ENCODE measurements at places on chromosomes 6 and 20.
A peak's percentile ranks its signal among the peaks of the same experiment; 100 is the strongest.

DNA sequence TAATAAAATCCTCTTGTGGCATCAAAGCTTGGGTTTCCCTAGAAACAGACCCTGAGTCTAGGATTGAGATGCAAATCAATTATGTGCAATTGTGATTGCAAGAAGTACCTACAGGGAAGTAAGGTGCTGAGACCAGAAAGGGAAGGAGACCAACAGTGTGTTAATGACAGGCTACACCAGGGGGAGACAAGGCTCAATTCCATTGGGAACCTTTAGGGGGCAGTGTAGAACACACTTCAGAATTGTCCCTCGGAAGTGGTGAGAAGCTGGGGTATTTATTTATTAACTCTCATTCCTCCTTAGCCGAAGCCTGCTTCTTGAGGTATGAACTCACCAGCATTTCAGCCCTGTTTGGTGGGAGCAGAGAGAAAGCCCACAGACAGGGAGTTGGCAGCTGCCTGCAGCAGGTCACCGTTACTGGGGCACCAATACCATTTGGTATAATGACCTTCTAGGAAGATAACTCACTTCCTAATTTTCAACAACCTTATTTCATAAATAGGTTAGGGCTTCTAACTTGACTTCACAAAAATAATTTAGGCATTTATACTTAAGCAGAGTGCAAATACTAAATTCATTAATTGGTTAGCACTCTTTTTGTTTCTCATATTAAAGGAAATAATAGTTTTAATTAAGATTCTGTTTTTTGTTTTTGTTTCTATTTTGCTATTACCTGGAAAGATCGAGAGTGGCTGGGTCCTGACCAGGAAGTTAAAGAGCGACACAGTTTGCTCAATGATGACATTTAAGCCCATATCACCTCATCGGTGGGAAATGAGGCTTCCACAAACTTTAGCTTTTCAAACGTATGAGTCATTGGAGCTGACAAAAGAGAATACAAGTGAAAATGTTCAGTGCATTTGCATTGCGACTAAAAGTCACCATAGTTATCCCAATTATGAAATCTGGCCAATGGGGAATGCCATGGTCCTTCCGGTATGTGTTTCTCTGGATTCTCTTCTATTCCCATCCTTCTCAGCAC lies 94.8 kb downstream of the BTBD3 start:
- no peak for DNase-seq

DNA sequence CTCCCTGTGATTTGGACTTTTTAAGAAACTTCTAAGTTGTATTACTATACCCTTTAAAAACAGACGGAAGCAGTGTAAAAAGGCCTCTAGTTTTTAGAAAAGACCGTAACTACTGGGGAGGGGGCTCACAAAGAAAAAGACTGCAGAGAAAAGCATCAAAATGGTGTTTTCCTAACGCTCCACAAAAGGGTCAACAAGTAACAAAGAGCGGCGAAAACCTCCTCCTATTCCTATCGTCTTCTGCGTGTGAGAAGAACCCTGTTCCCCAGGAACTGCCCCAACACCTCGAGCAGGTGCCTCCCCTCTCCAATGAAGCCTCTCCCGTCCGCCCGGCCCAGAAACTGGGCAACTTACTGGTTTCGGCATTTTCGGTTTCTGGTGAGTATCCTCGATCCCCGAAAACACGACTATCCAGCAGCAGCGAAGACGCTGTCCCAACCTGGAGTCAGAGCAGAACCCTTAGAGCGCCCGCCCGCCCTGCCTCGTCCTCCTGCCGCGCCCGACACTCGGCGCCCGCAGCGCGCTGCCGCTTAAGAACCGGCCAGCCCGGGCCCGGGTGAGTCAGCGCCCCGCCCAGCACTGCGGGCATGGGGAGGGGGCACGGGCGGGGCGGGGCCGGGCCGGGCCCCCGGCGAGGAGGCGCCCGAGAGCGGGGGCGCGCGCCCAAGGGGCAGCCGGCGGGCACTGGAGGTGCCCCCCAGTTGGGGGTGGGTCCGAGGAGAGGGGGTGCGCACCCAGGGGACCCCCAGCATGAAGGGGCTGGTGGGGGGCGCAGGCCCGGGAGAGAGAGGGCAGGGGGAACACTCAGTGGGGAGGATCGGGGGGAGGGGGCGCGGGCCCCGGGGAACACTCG lies 1.2 kb downstream of the EZR start:
- DNase-seq: peak; percentile 69

DNA sequence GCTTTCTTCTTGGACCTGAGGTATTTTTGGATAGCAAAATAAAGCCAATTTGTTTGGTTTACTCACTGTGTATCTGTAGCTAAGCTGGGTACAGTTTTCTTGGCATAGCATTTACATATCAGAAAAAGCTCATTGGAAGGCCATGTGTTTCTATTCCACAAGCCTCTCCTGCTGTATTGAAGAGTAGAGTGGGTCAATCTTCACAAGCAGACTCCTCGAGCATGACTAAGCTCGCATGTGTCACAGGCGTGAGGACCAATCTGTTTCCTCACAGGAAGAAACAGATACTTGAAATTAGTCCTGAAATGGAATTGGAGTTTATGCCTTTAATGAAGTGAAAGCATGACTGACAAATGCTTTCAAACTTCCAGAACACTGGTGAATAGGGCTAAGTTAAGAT lies 1279.0 kb upstream of the MAP3K7 start:
- no peak for DNase-seq

GRCh38 chr20:61569825-61570224 lies 317.8 kb downstream of the CDH4 start:
- DNase-seq: no peak

- no peak for DNase-seq
These were observed 343.1 kb downstream of the TFAP2A start for GRCh38 chr6:10071631-10072220.

DNA sequence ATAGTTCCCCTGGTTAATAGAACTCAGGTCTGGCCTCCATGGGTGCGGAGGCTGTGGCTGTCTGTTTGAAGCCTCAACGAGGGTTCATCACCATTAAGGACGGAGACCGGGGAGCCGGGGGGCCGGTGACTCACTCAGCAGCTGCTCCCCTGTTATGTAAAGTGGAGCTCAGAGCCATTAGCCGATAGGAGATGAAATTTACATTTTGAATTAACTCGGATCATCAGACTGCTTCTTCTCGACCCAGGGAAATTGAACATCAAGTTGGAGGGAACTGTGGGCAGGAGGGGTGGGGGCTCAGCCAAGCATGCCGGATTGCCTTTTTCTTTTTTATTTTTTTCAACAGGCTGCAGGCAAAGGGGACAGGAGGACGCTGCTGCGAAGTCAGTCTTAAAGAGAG lies 12.3 kb downstream of the PCK1 start:
- no peak for DNase-seq

- DNase-seq: no peak
These were observed 127.5 kb downstream of the PKHD1 start for GRCh38 chr6:51959744-51960383.

GRCh38 chr6:147621263-147621662 lies 112.8 kb downstream of the SAMD5 start:
- DNase-seq: no peak

GRCh38 chr6:125639466-125640020 lies 109.9 kb upstream of the HEY2 start:
- DNase-seq: no peak

DNA sequence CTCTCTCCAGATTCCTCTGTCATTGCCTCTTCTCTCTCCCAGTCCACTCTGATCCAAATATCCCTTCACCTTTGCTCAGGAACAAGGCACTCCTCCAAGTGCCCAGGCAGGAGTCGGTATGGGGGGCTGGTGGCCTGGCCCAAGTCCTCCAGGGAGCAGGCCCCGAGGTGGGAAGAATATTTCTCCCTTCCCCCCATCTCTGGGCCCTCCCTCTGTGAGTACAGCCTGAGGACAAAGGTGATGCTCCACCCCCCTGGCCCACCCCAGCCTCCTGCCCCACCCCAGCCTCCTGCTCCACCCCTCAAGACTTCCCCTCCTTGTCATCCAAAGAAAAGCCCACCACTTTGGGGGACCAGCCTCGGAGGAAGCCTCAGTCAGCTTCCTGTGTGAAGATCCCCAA lies 96.9 kb downstream of the NCR2 start:
- no peak for DNase-seq

- no peak for DNase-seq
These were observed 60.7 kb upstream of the TOX2 start for GRCh38 chr20:43853918-43854317.

DNA sequence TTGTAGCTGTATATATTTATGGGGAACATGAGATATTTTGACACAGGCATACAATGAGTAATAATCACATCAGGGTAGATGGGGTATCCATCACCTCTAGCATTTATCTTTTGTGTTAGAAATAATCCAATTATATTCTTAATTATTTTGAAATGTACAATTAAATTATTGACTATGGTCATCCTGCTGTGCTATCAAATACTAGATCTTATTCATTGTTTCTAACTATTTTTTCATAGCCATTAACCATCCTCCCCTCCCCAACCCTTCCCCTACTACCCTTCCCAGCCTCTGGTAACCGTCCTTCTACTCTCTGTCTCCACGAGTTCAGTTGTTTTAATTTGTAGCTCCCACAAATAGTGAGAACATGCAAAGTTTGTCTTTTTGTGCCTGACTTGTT lies 28.5 kb downstream of the NKX2-4 start:
- no peak for DNase-seq

DNA sequence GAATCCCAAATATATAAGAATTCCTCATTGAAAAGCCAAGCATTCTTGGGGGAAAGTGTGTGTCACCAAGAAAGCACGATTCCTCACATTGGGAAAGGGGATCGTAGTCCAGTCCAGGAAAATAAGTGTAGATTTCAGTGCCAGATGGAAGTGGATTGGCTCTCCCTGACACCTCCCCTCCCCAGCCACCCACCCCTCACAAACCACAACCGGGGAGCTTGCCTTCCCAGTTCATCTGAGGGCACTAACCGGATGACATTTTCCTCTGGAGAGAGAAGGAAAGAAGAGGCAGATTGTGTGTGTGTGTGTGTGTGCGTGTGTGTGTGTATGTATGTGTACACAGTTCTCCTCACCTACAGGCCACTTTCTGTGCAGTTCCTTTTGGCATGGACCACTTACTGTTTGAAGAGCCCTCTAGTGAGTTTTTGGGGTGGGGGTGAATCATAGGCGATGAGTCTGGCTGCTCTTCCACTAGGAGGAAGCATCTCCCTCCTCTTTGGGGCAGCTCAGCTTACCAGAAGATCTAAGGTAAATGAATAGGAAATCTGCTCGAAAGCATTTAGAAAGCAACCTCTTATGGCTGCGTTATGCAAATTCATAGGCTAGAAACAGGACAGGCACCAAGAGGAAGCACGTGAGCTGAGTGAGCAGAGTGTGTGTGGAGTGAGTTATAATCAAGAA lies 20.8 kb downstream of the DAAM2 start:
- no peak for DNase-seq

GRCh38 chr6:158415666-158416065 lies 103.4 kb downstream of the TULP4 start:
- DNase-seq: no peak

- peak; percentile 66 for DNase-seq
These were observed 35.8 kb upstream of the SHLD1 start for GRCh38 chr20:5714261-5715041.

- DNase-seq: no peak
These were observed 79.2 kb downstream of the CHD6 start for GRCh38 chr20:41538810-41539596.

DNA sequence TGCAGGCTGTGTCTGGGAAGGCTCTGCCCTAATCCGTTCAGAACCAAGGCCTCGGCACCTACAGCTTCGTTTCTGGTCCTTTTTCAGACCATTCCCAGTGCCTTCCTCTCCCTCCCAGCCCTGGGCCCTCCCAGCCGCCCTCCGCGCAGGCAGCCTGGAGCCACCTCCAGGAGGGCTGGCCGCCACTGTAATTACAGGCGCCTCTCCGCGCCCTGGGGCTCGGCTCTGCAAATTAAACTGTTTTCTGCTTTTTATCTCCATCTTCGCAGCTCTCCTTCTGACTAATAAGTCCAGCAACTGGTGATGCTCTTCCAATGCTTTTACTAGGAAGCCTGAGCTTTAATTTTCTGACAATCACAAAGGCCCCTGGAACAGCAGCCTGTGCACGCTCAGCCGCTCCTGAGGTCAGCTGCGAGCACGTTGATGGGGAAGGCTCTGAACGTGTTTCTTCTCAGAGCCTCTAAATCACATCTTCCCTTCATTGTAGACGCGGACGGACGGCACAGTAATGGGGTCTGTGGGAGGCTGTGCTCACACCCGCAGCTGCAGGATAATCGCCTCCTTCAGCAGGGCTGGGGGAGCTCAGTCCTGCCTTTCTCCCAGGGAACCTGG lies 194.6 kb downstream of the DLL1 start:
- DNase-seq: no peak

GRCh38 chr6:108576709-108577108 lies 16.0 kb downstream of the FOXO3 start:
- DNase-seq: peak; percentile 18

DNA sequence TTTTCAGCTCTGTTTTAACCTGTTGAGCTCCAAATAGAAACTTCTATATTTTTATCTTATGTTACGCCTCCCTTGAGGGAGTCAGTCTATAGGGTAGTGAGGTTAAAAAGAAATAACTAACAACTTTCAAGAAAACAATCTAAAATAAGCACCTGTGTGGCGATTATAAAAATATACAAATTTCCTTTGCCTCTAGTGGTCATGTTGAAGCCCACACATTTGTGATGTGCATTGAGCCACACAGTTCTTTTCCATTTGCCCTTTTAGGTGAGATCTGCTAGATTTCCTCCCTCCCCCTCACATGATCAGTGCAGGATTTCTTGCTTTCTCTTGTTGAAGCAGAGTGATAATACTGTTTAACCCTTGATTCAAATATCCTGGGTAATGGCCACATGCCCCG lies 84.2 kb downstream of the MYB start:
- no peak for DNase-seq

DNA sequence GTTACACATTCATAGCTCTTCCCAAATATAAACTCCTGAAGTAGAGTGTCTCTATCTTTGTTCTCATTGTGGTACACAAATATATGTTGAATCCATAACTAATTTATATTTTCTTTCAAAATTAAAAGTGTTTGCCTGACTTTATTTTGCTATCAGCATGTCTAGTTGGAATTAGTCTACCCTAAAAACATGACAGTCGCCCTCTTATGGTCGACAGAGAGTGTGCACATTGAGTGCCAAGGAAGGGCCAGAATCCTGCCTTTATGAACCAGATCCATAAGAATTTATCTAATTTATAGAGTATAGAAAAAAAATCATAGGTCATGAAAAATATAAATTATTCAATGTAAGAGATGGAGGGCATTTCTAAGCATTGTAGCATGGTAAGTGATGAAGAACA lies 12.3 kb upstream of the DEFB112 start:
- no peak for DNase-seq

GRCh38 chr6:119310486-119311036 lies 39.0 kb downstream of the MAN1A1 start:
- DNase-seq: no peak

DNA sequence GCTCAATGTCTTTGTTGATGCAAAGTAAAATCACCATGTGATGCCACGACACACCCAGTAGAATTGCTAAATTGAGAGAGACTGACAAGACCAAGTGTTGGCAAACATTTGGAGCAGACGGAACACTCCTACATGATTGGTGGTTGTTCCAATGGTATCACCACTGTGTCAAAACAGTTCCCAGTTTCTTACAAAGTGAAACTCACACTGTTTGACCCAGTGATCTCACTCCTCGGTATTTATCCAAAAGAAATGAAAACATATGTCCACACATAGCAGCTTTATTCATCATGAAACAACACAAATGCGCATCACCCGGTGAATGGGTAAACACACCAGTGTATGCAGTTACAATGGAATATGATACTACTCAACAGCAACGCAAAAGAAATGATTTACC lies 74.0 kb upstream of the SULF2 start:
- no peak for DNase-seq
